ENCODE measurements at places on chromosomes 5 and 9.

- no peak for DNase-seq
Measured at GRCh38 chr5:34487159-34487879, 168.8 kb upstream of the RAI14 start.

GRCh38 chr5:151002250-151002649 is 18.1 kb upstream of the GPX3 start:
- no peak for DNase-seq

DNA sequence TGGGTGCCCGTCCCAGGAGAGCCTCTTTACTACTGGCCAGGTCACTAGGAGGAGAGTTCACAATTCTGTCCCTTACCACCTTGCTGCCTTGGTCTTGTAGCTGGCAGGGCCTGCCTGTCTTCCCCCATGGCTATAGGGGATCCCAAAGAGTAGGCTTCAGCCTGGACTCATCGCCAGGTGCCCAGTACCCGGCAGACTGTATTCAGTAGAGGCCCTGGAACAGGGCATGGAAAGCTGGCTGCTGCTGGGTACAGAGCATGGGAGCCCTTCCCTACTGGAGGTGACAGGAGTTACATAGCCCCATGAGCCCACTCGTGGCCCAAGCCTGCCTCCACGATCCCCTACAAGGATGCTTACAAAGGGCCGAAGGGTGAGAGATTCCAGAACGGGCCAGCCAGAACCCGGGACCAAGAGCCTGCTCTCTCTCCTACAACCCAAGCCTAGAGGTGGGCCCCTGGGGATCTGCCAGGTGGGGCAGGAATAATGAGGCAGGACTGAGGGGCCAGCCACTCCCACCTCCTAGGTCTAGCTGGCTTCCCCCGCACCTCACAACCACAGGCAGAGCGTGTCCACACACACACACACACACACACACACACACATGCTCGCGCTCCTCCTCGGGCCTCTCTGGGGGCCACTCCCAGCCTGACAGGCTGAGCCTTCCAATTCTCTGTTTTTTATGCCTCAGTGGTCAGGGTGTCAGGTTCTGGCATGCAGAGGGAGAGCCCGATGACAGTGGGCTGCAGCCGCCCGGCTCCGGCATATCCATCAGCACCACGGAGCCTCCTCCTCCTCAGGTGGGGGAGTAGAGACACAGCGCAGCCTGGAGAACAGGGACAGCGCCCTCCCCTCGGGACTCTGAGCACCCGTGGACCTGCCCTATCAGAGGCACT is 186.0 kb downstream of the PAX5 start:
- DNase-seq: no peak

DNA sequence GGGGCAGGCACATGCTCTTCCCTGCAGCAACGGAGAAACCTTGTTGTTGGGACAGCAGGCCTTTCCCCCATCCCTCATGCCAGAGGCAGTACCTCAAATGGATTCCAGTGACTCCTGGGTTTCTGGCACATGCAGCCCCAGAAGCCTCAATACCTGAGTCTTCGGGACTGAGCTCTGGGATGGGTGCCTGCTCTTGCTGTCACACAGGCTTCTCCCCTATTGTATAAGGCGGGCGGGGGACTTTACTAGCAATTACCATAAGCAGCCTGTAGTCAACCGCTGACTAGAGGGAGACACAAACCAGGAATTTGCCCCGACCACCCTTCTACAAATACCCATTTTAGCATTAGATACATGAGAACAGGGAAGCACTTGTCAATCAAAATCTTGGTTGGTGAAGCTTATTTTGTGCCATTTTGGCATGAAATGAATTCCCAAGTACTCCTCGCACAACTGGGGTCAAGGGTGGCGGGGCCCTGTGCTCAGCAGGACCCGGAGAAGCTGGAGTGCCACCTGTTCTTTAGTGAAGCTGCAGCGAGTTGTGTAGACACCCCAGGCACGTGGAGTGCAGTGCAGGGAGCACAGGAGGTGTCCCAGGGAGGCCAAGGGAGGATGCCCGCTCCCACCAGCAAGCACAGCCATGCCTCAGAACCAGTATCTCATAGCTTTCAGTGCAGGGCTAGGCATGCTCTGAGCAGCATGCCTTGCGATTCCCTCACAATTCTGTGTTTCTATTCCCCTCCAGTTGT is 21.2 kb downstream of the S1PR3 start:
- DNase-seq: no peak

GRCh38 chr9:13432904-13433303 is 153.4 kb upstream of the MPDZ start:
- no peak for DNase-seq

DNA sequence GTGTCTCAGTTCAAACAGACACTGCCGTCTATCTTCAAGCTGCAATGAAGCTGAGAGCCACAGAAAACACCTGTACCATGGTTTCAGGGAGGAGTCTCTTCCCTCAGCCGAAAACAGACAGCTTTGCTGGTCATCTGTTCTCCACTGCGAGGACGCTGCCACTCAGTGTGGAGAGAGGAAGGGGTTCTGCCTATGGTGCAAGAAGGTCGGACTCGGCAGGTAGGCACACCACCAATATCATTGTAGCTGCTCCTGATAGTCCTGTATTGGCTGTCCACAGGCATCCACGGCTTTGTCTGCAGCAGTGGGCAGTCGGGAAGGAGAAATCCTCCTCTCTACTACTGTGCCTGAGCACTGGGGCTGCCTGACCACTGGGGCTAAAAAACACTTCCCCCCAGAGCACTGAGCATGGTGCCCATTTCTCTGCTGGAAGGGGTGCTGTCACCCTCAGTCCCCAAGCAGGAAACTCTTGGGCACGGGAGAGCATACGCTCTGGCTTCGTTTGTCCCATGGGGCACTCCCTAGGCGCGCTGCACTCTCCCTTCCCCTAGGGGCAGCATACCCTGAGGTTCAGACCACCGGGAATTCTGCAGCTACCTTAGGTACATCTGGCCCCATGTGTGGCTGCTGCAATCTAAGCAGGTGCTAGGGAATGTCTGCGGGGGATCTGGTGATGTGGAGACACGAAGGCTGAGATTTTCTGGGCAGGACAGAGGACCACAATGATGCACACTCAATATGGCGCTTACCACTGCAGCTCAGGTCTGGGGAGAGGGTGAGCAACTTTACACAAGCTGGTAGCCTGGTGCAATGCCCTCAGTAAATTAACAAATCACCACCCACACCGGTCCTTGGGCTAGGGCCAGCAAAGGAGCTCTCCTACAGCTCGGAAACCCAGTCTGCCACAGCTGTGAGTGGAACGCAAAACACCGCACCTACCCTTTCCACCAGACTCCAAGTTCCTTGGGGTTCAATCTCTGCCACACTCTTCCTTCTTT is 880.9 kb upstream of the SEMA6A start:
- DNase-seq: no peak
